ENCODE measurements at places on chromosomes 3 and 15. TPM values are rescaled to one million over a fixed set of nuclear protein-coding genes. Genes with fewer than 3 reads are reported as not detected.
A peak's percentile ranks its signal among the peaks of the same experiment; 100 is the strongest.

Gene LRRC49
- 1.9 TPM for total RNA-seq

Gene ADCY5
- total RNA-seq: 0.46 TPM

Gene GUCA1C
- total RNA-seq: not detected

Gene MOBP
- not detected for total RNA-seq

- DNase-seq: no peak
Measured at GRCh38 chr3:195302431-195302830, 31.5 kb upstream of the XXYLT1 start.

DNA sequence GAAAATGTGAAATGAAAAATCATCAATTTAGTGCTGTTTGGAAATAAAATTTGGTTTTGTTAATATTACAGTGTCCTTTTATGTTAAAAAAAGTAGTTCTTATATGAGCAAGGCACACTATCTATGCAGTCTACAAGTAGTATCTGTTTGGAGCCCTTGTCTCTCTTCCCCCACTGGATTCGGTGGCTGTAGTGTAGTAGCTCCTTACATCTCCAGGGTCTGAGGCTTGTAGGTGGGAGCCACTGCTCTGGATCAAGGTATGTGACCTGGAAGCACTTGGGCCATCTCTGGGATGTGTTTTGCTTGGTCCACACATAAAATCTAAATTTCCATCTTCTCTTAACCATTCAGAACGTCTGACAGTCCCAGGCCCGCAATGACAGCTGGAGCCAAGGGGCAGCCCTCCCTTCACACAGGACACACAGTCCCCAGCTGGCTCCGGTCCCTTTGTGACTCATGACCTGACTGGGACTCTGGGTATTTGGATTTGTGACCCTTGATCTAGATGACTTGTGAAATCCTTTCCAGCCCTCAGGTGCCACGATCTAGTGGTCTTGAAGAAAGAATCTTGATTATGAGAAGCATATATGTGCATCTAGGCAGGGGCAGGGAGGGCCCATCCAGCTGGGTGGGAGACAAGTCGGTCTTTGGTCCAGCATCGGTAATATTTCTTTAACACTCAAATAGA is 80.0 kb downstream of the USP13 start:
- DNase-seq: no peak

DNA sequence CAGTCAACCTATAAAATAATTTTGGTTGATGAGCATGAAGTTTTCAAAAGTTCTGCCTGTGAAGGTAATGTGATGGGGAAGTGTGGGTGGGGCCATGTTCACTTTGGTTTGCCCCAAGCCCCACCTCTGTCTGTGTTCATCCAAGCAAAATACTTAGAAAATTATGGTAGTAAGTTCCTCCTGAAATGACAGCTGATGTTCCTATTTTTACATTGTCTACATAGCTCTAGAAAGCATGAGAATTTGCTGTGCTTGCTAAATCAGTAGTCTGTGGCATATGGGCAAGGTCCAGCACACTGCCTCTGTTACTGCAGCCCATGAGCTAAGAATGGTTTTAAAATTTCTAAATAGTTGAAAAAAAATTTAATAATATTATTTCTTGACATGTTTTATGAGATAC is 21.9 kb upstream of the CP start:
- DNase-seq: no peak

- peak; percentile 76 for DNase-seq
Measured at GRCh38 chr15:63971427-63971805, 74.9 kb downstream of the DAPK2 start.

- no peak for DNase-seq
Measured at GRCh38 chr3:48092270-48092669, 76.1 kb upstream of the MAP4 start.

DNA sequence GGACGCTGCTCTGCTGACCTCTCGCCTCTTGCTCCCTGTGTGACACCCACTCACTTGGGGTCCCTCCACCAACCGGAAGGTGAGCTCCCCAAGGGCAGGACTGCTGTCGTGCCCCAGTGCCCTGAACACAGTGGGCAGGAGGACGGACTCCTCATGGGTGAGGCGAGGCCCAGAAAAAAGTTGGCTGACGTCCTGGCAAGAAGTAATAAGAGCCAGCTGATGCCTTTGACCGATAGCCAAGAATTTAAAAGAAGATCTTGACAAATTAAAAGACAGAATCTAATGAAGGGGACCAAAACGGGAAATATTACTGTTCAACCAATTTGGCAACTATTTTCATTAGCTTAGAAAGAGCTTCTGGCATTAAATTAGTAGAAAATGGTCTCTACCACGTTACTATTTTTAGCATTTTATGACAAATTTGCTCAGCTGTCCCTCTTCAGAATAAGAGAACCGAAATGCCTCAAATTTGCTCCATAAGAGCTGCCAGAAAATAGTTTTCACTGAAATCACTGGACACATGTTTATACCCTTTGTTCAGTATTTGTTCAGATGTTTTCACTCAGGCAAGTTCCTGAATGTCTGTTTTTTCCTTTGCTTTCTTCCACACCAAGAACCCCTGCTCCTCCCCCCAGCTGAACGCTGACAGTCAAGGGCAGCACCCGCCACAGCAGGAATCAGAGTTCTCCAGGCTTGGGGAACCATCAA is 60.5 kb downstream of the XXYLT1 start:
- no peak for DNase-seq

GRCh38 chr3:75048650-75049049 is 434.2 kb upstream of the CNTN3 start:
- DNase-seq: no peak

- no peak for DNase-seq
Measured at GRCh38 chr3:183637106-183637486, 1.7 kb downstream of the KLHL24 start.

- no peak for DNase-seq
Measured at GRCh38 chr3:12230406-12230805, 58.5 kb upstream of the PPARG start.

- DNase-seq: no peak
Measured at GRCh38 chr3:31479431-31479830, 53.3 kb upstream of the STT3B start.

- DNase-seq: no peak
Measured at GRCh38 chr3:150453353-150453752, 45.3 kb downstream of the TSC22D2 start.

DNA sequence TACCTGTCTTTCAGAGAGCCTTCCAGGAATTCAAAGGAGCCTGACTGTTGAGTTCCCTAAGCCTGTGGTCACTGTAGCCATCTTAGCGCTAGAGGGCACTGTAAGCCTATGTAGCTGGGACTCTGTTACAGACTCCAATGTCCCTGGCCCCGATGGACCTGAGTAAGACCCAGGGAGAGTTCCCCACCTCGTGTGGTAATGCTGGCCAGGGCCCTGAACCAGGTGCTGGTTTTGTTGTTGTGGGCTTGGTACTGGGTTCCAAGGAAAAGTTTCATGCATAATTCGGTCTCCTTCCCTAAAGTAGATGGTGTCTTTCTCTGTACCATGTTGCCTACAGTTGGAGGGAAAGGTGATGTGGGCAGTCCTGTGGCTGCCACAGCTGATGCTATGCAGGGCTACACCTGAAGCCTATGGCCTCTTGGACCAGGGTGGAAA is 32.4 kb downstream of the CDAN1 start:
- DNase-seq: peak; percentile 85

- no peak for DNase-seq
Measured at GRCh38 chr15:76181705-76182107, 121.9 kb downstream of the TMEM266 start.

GRCh38 chr3:13045241-13045903 is 27.9 kb downstream of the IQSEC1 start:
- no peak for DNase-seq

DNA sequence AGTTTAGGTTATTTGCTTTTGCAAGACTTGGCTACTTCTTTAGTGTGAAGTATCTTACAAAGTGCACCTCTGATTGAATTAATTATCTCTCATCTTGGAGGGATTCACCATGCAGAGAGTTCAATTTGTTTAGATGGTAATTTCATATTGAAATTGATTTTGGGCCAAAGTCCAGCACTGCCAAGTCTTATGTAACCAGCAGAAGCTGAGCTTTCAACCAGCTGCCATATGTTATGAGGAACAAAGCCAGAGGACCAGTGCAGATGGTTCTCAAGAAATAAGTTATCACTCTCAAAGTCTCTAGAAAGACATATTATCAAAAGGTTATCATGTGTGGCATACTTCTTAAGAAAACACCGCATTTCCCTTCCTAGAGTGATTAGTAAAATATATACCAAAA is 29.0 kb downstream of the ABHD6 start:
- DNase-seq: no peak

GRCh38 chr15:87207251-87207650 is 1049.3 kb downstream of the NTRK3 start:
- no peak for DNase-seq
